NCI-H2081 treated with DMSO at 0.1 percent for 48 hours (cell line): ENCODE measurements at places on chromosomes 2 and 18.

DNA sequence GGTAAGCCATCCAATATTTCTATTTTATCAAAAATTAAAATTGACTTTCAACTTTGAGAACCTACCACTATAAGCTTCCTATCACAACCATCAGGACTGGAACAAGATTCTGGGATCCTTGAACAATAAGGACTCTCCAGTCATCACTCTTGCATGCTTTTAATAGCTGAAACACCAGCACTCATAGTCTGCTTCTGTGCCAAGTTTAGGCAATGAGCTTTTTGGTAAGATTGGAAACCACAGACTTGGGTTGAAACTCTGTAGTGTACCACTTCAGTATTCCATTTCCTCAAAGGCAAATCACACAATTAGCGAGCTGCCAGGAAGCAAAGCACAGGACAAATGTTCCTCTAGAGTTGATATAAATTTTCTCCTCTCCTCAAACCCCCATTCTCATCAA, 1065.8 kb upstream of the SLC39A10 start:
- no peak for DNase-seq

DNA sequence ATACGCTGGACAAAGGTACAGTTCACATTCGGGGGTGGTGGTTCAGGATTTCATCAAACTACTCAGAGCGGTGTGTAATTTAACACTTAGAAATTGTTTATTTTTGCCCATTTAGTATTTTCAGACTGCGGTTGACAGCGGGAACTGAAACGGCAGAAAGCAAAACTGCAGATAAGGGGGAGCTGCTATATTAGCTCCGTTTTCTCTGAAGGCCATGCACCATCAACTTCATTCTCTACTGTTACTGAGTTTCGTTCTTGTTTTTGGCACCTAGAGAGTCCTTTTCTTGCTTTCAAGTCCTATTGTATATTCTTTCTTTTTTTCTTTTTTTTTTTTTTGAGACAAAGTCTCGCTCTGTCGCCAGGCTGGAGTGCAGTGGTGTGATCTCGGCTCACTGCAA, 121.5 kb upstream of the SP3 start:
- no peak for DNase-seq

DNA sequence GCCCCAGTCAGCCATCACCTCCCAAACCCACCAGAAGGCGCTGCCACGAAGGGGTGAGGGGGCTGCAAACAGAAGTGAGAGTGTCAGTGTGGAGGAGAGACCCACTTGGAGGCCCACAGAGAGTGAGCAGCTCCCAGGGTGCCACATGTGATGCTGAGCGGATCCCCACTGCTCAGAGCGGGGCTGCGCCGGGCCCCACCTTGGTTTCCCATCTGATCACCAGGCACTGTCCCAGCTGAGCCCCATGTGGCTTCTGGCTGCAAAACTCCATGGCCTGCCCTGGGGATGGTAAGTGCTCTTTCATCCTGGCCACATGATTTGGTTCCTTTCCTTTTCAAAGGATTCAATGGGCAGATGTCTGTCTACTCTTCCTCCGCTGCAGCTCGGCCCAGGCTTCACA, 23.8 kb downstream of the SNORC start:
- DNase-seq: no peak

- DNase-seq: no peak
These were observed 450.1 kb upstream of the PKDCC start for GRCh38 chr2:41597680-41598079.

DNA sequence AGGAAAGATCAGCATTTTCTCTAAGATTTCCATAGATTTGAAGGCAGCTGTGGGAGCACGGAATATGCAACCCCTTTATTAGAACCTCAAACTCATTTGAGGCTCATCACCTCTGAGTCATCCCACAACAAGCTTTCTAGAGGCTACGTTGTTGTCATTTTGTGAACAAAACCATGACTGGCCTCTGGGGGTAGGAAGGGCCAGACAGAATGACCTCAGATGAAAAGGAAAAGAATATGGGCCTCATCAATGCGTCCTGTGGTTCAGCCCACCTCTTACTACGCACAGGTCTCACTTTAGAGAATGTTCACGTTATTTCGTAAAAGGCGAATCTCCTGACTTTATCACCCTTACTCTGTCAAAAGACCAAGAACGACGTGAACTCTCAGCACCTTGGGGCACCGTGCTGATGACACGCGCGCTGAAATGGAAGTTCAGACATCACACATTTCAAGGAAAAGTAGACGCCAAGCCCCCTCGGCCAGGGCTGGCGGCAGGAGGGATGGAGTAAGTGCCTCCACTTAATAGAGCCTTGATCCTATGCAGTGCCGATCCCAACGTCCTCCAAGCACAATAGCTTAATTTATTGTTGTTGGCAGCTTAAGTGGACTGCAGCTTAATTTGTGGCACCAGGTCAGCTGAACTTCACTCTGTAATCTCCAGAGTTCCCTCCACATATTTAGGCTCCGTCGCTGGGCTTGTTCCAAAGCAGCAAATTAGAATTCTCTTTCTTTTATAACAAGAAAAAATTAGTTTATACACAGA, 208.3 kb downstream of the EIPR1 start:
- no peak for DNase-seq

DNA sequence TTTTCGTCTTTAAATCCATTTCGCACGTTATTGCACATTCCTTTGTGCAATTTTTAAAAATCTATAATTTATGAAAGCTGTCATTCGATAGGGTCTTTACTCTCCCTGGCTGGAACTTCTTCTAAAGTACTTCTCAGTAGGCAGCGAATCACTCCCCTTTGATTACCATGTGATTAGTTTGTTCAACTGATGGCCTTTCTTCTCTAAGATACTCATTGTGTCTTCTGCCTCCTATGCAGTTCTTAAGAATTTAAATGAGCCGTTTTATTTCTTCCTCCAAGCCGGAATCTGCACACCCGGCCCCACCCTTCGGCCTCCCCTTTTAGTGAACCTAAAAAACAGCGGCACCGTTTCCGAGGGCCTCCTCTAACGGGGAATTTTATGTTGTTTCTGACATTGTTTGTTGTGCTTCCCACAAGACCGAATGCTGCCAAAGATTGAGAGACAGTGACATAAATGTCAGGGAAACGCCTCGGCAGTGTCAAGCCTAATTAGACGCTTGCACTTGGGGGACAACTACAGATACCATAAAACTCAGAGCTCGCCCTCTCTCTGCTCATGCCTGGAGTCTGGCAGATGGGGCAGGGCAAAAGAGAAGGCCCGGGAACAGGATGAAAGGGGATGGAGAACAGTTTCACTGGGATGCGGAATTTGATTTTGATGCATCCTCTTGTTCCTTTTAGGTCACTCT, 255.3 kb downstream of the BCL11A start:
- DNase-seq: no peak

GRCh38 chr2:45498661-45499550, 112.2 kb downstream of the SRBD1 start:
- DNase-seq: no peak

DNA sequence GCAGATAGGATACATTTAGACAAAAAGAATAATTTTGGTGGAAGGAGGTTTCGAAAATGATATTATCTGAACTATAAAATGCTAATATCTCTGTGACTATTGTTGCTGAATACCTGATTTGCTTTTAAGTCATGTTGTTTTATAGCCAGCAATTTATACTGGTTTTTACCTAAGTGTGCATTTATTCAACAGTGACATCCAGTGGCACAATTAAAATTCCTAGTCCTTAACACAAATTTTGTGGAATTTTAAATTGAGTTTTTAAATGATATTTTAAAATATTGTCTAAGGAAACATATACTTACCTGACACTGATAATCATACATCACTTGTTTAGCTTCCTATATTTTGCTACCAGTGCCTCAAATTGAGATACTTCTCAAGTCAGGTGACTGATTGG, 144.8 kb downstream of the ARHGAP28 start:
- DNase-seq: no peak

GRCh38 chr2:120875431-120875830, 139.8 kb downstream of the GLI2 start:
- DNase-seq: no peak

GRCh38 chr2:26770986-26771586, 7.0 kb downstream of the SLC35F6 start:
- DNase-seq: no peak

DNA sequence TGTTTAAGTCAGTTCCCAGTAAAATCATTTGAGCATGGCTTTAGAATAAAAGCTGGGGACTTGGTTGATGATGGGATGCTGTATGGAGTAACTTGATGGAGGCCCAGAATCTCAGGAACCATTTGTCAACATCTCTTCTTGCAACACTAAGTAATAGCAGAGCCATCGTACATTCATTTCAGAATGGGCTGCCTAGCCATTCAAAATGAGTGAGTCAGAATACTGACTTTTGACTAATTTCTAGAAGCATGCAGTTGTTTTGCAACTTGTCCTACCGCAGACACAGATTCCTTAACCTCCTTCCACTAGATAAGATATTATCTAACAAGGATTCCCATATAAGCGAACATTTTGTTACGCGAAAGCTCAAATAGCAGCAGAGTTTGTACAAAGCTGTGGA, 229.5 kb downstream of the CNTNAP5 start:
- no peak for DNase-seq

- DNase-seq: no peak
These were observed 32.9 kb upstream of the SPTBN1 start for GRCh38 chr2:54423213-54423612.

GRCh38 chr2:38672445-38673391, 6.8 kb downstream of the GALM start:
- DNase-seq: no peak

- no peak for DNase-seq
These were observed 65.8 kb downstream of the DCDC2C start for GRCh38 chr2:3768960-3769765.

DNA sequence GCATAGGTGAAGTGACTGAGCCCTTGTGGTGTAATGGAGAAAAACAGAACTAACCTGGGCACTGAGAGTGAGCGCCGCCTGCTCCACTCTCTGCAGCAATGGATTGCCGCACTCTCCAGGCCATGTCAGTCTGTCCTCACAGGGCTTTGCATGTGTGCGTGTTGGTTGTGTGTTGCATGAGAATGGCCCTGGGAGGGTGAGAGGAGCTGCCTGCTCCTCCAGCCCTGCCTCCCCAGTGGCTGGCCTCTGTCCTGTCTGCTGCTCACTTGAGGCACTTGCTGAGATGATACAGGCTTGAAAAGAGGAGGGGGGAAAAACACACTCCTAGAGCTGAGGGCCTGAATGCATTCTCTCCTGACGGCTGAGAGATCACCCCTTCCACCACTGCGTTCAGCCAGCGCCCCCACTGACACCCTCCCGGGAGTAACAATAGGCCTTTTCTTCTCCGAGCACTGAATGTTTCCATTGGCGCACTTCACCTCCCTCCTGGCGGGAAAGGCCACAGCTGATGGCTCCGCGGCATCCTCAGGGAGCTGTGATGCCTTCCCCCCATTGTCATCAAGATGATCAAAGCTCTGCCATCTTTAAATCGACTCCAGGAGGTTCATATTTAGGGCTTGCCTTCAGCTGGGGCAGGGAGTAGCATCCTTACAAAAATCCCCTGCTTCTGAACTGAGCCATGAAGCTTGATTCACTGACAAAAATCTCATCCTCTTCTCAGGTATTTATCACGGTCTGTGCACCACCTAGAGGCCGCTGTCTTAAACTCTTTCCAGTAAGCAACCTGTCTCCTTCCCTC, 49.9 kb upstream of the DAPL1 start:
- DNase-seq: peak; percentile 19

- no peak for DNase-seq
These were observed 32.3 kb downstream of the STEAP3 start for GRCh38 chr2:119255760-119256581.

- DNase-seq: no peak
These were observed 85.8 kb upstream of the XIRP2 start for GRCh38 chr2:166802475-166802874.

DNA sequence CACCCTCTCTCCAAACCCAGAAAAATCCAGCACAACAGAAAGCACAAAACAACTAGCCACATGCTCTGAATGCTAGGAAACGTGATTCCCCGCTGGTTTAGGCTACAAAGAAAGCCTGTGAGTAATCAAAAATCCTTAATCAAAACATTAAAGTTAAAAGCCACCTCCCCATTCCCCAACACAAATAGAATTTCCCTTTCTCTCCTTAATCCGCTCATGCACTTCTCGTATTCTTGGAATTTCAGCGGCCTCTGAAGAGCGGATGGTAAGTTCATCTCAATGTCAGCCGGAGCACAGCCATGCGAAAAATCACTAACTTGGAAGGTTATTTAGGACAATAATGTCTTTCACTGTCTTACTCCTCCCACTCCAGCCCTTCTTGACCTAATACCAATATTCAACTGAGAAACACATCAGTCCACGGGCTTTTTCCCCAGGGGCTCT, 126.7 kb downstream of the OSBPL1A start:
- DNase-seq: no peak

DNA sequence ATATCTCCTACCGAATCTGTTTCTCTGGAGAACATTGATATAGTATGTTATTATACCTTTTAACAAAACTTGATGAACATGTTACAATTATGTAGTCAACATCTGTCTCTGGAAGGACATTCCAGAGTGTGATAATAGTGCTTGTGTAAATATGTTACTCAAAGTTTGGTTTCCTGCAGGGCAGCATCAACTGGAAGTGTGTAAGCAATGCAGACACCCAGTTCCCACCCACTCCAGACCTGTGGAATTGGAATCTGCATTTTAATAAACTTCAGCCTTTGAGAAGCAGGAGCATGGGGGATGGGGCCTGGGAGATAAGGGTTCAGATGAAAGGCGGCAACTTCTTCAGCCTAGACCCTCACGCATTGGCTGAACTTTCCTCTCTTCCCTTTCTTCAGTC, 398.9 kb downstream of the RND3 start:
- no peak for DNase-seq

DNA sequence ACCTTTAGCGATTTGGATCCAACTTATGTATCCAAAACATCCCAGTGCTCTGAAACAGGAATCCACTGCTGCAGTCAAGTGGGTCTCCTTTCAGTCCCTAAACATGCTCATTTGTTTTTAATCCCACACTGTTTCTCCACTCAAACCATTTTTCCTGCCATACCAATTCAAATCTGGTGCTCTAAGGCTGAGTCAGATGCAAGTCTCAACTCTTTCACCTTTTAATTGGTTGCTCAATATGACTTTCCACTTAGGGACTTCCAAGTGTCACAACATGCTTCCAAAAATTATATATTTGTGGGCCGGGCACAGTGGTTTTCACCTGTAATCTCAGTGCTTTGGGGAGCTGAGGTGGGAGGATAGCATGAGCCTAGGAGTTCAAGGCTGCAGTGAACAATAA, 113.4 kb upstream of the TANK start:
- DNase-seq: no peak

- DNase-seq: no peak
These were observed 608.0 kb downstream of the SUCLG1 start for GRCh38 chr2:83851066-83851465.

GRCh38 chr18:42520138-42520537, 565.1 kb downstream of the PIK3C3 start:
- no peak for DNase-seq

- no peak for DNase-seq
These were observed 562.9 kb upstream of the SETBP1 start for GRCh38 chr18:44117821-44118220.

- no peak for DNase-seq
These were observed 213.9 kb downstream of the ANAPC1 start for GRCh38 chr2:111669928-111670695.
